SK-N-SH (cell line): ENCODE measurements at places on chromosomes 3 and 15. TPM values are rescaled to one million over a fixed set of nuclear protein-coding genes. Genes with fewer than 3 reads are reported as not detected.

GRCh38 chr3:115697263-115698053, 74.1 kb downstream of the GAP43 start:
- DNase-seq: no peak
- peaks cover 39% of the 10 kb centered on the region for H3K4me1 ChIP-seq
- peak overlapping the region; percentile 55 for H3K27ac ChIP-seq
- no peak overlapping the region for H3K4me3 ChIP-seq

DNA sequence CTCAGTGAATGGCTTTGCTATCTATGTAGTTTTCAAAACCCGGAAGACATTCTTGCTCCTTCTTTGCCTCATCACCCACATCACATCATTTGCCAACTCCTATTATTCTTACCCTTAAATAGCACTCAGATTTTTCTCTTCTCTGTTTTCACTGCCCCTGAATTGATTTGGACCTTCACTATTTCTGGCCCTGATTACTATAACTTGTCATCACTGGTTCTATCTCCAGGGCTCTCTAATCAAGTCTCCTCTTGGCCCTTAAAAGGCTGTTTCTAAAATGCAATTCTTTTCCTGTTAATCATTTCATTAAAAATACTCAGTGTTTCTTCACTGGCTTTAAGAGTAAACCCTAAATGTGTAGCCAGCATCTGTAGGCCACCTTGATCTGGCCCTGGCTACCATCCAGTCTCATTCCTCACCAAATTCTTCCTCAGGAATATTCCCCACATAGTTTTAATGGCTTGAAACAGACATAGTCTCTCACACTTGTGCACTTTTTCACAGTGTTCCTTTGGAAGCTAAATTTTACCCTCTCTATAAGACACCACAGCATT, 437.1 kb upstream of the CBLB start:
- no peak overlapping the region for H3K27ac ChIP-seq
- no peak for DNase-seq
- no peaks in the 10 kb centered on the region for H3K4me1 ChIP-seq
- H3K36me3 ChIP-seq: no peaks in the 10 kb centered on the region
- no peak overlapping the region for H3K4me3 ChIP-seq
- no peaks in the 10 kb centered on the region for H3K27me3 ChIP-seq

GRCh38 chr15:28993051-28993719, 107.4 kb downstream of the APBA2 start:
- H3K27ac ChIP-seq: no peak overlapping the region
- H3K4me3 ChIP-seq: no peak overlapping the region
- no peak for DNase-seq
- H3K27me3 ChIP-seq: no peaks in the 10 kb centered on the region
- H3K36me3 ChIP-seq: no peaks in the 10 kb centered on the region
- H3K4me1 ChIP-seq: peaks cover 28% of the 10 kb centered on the region; the same call in 1 of the 2 replicates

MYEF2 gene
- polyA plus RNA-seq: 11.6 and 17.6 TPM in 2 replicates

DISP2 gene
- 0.08 and 0.12 TPM in 2 replicates for polyA plus RNA-seq

POLQ gene
- polyA plus RNA-seq: 1.4 and 2.6 TPM in 2 replicates

GRCh38 chr3:193743702-193744047, 150.7 kb downstream of the OPA1 start:
- no peaks in the 10 kb centered on the region for H3K36me3 ChIP-seq
- H3K27ac ChIP-seq: no peak overlapping the region
- no peak overlapping the region for H3K4me3 ChIP-seq

U2SURP gene
- polyA plus RNA-seq: 10.9 and 14.8 TPM in 2 replicates

KCNMB3 gene
- 1.1 and 1.6 TPM in 2 replicates for polyA plus RNA-seq

- H3K27me3 ChIP-seq: no peaks in the 10 kb centered on the region
- no peak overlapping the region for H3K4me3 ChIP-seq
- no peaks in the 10 kb centered on the region for H3K36me3 ChIP-seq
- no peak for DNase-seq
- H3K4me1 ChIP-seq: peaks cover 21% of the 10 kb centered on the region; the same call in 1 of the 2 replicates
Measured at GRCh38 chr3:187920913-187921312, 175.6 kb upstream of the BCL6 start.

DNA sequence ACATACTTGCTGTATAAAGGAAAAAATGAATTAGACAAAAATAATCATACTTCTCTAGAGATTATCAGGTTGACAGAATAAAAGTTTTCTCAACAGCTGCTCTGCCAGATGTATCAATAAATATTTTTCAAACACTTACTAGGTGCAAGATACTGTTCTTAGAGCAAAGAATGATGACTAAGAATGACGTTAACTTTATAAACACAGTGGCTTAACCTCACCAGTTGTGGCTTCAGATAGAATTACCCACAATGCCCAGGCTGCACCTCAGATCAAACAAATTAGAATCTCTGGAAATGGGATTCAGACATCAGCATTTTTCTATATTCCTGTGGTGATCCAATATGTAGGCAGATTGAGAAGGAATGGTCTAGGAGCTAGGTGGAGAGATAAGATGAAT, 422.4 kb upstream of the ATP11B start:
- no peak overlapping the region for H3K4me3 ChIP-seq
- no peaks in the 10 kb centered on the region for H3K27me3 ChIP-seq
- no peak for DNase-seq
- H3K36me3 ChIP-seq: no peaks in the 10 kb centered on the region

DNA sequence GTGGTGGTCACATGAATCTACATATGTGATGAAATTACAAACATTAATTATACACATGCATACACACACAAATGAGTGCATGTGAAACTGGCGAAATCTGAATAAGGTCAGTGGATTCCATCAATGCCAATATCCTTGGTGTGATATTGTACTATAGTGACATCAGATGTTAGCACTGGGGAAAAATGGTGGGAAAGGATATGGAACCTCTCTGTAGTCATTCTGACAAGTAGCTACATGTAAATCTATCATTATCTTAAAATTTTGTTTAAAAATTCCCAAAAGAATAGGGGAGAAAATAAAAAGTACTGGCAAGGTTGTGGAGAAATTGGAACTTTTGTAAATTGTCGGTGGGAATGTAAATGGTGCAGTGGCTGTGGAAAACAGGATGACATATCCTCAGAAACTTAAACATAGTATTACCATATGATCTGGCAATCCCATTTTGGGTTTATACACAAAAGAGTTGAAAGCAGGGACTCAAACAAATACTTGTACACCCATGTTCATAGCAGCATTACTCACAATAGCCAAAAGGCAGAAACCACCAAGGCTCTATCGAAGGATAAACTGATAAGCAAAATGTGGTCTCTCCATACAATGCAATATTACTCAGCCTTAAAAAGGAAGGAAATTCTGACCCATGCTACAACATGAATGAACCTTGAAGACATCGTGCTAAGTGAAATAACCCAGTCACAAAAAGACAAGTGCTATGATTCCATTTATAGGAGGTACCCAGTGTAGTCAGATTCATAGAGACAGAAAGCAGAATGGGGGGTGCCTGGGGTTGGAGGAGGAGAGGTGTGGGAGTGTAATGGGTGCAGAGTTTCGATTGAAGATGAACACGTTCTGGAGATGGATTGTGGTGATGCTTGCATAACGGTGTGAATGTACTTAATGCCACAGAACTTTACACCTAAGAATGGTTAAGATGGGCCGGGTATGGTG, 25.3 kb upstream of the HRH1 start:
- H3K27me3 ChIP-seq: no peaks in the 10 kb centered on the region
- H3K4me3 ChIP-seq: no peak overlapping the region
- H3K36me3 ChIP-seq: no peaks in the 10 kb centered on the region
- no peak for DNase-seq

NANOGP8 gene
- not detected in 2 replicates for polyA plus RNA-seq

DNA sequence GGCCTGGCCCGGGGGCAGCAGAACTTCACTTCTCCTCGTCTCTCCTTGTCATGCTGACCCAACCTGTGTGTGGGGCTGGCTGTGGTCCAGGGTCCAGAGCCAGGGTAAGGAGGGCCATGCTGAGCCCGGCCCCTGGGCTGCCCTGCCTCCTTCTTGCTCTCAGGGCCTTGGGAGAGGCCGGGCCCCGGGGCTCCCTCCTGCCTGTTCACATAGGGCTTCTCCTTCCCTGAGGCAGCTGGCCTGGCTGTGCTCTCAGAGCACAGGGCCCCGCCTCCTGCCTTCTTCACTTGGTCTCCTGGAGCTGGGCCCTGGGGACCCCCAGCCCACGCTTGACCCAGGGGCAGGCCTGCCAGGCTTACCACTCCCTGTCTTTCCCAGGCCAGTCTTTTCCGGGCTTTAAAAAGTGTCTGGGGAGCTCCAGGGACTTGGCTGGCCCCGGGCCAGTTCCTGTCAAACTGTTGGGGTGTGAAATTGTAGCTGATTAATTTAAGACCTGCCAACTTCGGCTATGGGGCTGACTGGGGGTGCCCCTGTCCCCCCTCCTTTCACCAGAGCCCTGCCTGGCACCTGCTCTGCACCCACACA, 11.8 kb downstream of the PLXNA1 start:
- no peak overlapping the region for H3K4me3 ChIP-seq
- DNase-seq: no peak
- H3K4me1 ChIP-seq: peaks cover 32% of the 10 kb centered on the region; the same call in 1 of the 2 replicates
- no peak overlapping the region for H3K27ac ChIP-seq
- H3K27me3 ChIP-seq: no peaks in the 10 kb centered on the region
- no peaks in the 10 kb centered on the region for H3K36me3 ChIP-seq

C3orf22 gene
- not detected in 2 replicates for polyA plus RNA-seq

ARGFX gene
- not detected in 2 replicates for polyA plus RNA-seq
